ENCODE measurements at places on chromosomes 11 and 22. TPM values are rescaled to one million over a fixed set of nuclear protein-coding genes. Genes with fewer than 3 reads are reported as not detected.

GRCh38 chr11:2209900-2210321 lies 38.3 kb upstream of the TH start:
- DNase-seq = no peak

DNA sequence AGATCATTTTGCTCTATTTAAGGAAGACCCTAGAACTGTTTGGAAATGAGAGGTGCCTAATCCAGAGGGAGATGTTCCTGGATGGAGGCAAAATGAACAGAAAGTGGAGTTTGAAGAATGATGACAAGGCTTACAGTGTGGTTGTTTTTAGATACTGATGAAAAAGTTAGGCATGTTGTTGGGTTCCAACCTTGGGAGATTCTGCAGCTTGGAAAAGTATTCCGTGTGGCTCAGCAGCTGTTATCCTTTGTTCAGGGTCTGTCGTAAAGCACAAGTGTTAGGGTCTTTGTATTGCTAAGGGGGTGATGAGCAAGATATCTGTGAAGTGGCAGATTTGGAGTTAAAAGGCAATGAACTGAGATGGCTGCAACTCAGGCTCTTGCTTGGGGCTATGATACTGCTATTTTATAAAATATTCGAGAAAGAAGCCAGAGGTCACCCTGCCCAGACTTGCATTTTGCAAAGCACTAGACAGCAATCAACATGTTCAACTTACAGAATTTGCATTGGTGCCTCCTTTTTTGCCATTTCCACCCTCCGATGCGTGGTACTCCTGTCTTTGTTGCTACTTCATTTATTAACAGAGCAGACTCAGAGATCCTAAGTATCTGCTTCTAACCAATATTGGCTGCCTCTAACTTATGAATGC lies 45.3 kb upstream of the POGLUT3 start:
- no peak for DNase-seq

DNA sequence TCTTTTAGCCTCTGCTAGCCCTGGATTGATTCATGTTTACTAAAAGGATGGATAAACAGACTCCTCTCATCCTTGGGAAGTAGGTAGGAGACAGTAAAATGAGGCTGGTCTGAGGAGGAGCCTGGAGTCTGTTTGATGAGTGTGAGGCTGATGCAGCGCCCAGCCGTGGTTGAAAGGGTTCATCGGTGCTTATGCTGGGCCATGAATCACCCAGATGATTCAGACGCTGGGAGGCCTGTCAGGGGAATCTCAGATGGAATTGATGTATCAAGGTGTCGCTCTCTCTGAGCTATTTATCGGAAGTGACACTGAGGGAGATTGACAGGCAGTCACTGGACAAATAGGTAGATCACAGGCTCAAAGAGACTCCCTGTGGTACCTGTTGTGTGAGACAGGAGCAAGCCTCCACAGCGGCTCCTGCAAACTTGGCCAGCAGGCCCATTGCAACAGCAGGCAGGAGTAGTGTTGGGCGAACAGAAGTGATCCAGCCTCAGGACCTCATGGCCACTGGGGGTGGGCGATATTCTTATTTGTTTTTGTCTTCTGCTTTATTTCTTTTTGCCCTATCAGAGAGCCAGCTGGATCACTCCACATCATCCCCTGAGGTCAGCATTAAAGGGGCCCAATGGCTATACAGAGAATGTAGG lies 109.9 kb upstream of the CADM1 start:
- DNase-seq = no peak

- no peak for DNase-seq
Observed at GRCh38 chr22:23401111-23401909, 178.8 kb downstream of the IGLL1 start.

GRCh38 chr22:47705350-47705749 lies 942.9 kb downstream of the TBC1D22A start:
- no peak for DNase-seq

DNA sequence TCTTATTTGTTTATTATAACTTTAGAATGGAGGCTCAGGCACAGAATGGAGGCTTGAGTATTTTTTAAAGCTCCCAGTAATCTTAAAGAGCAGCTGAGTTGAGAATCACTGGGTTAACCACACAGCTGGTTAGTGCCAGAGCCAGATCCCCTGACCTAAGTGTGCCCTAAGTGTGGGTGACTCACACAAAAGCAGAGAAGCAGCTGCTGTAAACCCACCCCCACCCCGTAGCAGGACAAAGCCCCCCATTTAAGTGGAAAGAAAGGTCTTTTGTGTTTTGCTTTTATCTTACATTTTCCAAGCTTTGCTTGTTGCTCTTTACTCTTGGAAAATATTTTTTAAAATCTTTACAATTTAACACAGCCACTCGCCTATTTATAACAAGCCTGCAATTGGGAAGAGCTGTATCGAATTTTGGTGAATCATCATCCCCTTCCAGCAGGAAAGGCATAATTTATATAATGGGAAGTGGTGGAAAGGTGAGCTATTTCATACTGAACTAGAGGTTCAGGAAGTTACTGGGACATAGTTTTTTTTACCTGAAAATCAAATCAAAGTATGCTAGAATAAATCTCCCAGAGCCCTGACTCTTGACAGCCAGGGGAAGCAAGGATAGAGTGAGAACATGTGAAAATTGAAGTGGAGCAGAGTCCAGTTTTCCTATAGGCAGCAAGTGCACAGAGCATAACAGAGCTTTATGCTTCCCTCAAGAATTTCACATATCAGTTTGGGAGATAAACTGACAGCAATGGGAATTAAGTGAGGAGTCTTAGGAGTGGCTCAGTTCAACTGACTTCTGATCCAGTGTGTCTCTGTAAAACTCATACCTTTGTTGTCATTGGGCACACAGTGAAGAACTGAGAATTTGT lies 405.7 kb downstream of the AASDHPPT start:
- no peak for DNase-seq

- DNase-seq = no peak
Observed at GRCh38 chr11:72238492-72239312, 5.3 kb downstream of the PHOX2A start.

DNA sequence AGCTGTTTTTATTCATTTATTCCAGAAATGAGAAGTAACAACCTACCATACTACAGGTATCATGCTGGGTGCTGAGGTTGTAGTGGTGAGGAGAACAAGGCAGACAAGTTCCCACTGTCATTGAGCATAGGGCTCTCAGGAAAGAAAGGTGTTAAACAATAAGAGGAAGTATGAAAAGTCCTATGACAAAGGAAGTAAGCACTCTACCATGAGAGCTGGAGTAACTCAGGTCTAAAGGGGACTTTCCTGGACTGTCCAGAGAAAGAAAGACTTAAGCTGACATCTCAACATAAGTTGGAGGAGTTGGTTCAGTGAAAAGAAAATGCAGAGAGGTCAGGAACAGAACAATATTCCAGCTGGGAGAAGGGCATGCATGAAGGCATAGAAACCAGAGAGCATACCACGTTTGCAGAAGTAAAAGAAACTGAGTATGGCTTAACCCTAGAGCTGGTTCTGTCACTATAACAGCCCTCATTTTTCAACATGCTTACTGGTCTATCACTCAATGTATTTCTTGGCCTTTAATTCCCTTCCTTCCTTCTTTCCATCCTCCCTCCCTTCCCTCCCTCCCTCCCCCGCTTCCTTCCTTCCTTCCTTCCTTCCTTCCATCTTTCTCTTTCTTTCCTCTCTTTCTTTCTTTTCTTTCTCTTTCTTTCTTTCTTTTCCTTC lies 137.8 kb upstream of the BDNF start:
- no peak for DNase-seq

Gene HTATIP2
- total RNA-seq = 6.6 TPM

Gene GAS2
- total RNA-seq = 2.6 TPM

Gene NPTXR
- 3.7 TPM for total RNA-seq

Gene OR52E8
- not detected for total RNA-seq

Gene SIK3
- 96.6 TPM for total RNA-seq

Gene PTPN5
- total RNA-seq = not detected

Gene TPBGL
- 0.43 TPM for total RNA-seq

Gene SNX32
- total RNA-seq = 0.69 TPM

All from CD8-positive, alpha-beta T cell (primary cell).